ENCODE measurements at places on chromosomes 2 and 18.

DNA sequence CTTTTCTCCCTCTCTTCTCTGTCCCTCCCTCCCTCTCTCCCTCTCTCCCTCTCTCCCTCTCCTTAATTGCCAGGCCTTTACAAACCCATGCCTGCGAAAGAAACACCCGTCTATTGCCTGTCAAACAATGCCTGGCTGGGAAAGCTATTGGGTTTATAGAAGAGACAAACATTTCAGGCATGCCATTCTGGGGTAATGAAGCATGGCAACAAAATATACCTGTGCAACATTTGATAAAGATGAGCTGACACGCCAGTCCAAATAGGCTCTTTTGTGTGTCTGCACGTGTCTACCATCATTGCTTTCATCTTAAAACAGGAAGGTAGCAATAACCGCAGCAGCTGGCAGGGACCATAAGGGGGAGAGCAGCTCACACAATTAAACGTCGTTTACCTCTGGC is 282.1 kb downstream of the ZNF516 start:
- DNase-seq: no peak

- DNase-seq: no peak
Observed at GRCh38 chr2:100184055-100184737, 41.8 kb upstream of the AFF3 start.

- no peak for DNase-seq
Observed at GRCh38 chr2:32949260-32949659, 2.5 kb downstream of the LTBP1 start.

DNA sequence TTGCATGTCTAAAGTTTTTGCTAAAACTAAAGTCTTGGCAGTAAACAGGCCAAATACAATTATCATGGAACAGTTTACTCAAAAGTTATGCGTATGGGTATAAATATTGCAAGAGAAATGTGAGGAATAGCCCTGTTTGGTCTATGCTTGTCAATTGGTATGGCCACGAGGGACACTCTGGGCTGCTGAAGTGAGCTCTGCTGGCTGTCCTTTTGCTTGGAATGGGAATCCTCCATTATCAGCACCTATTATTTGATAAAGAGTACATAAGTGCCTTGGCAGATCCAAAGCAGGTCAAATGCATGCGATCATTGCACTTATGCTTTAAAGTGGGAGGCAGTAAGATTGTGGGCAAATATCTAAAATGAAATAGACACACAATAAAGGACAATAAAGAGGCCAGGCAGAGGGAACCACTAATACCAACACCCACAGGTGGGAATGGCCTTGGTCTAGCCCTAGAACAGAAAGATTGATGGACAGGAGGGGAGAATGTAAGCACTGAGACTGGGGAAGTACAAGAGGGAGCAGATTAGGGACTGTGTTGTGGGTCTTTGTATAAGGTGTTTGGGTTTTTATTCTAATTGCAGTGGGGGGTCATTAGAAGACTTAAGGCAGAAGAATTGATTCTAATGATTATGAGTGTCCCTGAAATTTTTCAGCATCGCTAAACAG is 60.0 kb upstream of the NOSTRIN start:
- DNase-seq: no peak

GRCh38 chr18:77360315-77361190 is 110.9 kb downstream of the GALR1 start:
- no peak for DNase-seq

GRCh38 chr2:214753455-214753854 is 56.0 kb downstream of the BARD1 start:
- DNase-seq: no peak

DNA sequence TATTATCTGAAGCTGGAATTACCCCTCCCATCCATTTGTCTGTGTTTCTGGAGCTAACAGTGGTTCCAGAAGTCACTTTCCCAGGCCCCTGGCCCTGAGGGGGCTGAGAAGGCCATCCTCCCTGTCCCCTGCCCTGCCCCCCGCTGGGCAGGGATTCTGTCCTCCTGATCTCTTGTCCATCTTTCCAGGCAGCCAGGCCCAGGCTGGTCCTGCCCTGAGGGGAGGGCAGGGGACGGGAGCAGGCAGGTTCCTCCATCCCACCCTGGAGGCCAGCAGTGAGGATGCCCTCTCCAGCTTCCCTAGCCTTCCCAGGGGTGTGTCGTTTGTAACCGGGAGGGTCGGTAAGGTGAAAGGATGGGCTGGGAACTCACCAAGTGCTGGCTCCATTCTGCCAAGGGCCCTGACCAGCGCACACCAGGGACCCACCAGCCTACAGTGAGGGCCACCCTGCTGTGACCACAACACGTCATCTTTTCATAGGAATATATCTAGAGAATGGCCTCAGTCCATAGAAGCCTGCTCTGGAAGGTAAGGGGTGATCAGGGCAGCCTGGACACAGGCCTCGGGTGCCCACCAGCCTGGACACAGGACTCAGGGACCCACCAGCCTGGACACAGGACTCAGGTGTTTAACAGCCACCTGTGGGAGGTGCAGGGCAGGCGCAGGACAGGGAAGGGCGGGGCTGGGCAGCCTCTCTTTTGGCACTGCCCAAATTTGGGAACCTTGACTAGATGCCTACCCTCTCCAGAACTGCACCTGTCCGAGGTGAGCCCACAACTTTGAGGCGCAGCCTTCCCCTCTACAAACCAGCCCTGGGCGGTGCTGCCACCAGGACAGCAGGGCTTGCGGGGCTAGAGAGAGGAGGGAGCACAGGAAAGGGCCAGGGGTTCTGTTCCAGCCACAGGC is 35.8 kb upstream of the GPC1 start:
- DNase-seq: no peak

GRCh38 chr18:45060102-45060501 is 379.4 kb downstream of the SETBP1 start:
- DNase-seq: no peak

DNA sequence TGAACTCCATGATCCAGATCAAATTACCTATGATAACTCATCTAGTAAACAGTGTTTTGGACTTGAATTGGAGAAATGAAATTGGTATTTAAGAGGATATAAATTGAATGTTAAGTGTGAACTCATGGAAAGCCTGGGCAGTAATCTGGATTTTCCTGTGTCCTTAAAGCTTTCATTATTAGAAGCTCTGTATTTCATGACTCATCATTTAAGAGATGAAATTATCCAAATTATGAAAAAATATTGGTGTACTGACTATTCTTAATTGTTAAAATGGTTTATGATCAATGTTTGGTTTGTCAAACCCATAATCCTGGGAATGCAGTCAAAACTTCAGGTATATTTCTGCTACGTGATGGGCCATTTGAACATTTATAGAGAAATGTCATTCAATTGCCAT is 332.2 kb upstream of the ST6GAL2 start:
- no peak for DNase-seq

- peak; percentile 55 for DNase-seq
Observed at GRCh38 chr2:61426267-61426897, 44.5 kb downstream of the USP34 start.

- DNase-seq: no peak
Observed at GRCh38 chr2:36480636-36481035, 117.3 kb downstream of the FEZ2 start.

DNA sequence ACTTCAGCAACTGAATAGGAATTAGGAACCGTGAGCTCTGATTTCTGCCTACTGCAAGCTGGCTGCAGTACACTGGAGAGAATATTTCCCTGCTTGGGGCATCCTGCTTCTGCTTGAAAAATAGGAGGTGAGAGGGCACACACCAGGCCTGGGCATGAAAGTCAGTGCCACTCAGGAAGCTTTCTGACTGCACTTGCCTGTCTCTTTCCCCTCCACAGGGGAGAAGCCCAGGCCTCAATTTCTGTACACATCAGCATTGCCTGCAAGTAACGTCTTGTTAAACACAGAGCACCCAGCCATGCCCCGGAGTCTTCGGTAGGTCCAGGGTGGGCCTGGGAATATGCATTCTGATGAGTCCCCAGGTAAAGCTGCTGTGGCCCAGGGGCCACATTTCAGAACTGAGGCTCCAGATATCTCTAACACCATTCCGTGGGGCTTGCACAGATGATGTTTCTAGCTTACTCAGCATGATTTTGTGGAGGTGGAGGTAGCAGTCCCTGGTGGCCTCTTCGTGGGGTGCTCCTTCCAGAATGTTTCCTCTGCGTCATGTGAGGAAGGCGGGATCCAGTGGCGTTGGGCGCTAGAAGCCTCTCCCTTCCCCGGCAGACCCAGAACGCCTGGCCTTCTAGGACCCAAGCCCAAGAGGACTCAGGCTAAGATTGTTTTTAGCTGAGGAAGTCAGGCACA is 114.1 kb downstream of the ZBTB7C start:
- DNase-seq: no peak

GRCh38 chr2:239167766-239168444 is 232.9 kb downstream of the HDAC4 start:
- DNase-seq: no peak

DNA sequence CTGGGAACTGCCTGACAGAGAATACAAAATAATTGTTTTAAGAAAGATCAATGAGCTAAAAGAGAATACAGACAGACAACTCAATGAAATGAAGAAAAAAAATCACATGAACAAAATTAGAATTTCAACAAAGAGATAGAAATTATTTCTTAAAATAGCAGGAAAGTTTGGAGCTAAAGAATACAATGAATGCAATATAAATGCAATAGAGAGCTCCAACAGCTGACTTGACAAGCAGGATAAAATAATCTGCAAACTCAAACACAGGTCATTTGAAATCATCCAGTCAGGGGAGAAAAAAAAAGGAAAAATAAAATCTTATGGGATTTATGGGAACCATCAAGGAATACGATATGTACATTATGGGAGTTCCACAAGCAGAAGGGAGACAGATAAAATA is 902.7 kb upstream of the ZEB2 start:
- DNase-seq: no peak

- no peak for DNase-seq
Observed at GRCh38 chr2:43333656-43334144, 107.3 kb upstream of the ZFP36L2 start.

DNA sequence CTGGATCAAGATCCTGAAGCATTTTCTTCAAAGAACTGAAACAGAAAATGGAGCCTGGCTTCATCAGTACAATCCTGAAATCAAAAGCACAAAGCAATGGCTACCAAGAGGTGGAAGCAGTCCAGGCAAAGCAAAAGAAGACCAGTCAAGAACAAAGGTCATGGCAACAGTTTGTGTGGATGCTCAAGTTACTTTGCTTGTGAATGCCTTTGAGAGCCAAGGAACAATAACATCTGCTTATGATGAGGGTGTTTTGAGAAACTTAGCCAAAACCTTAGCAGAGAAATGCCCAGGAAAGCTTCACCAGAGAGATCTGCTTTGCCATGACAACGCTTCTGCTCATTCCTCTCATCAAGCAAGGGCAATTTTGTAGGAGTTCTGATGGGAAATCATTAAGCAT is 723.1 kb downstream of the TMEM182 start:
- DNase-seq: no peak

- DNase-seq: no peak
Observed at GRCh38 chr2:85549095-85549494, 10.1 kb downstream of the MAT2A start.

- DNase-seq: no peak
Observed at GRCh38 chr2:230234845-230235244, 9.3 kb downstream of the SP140 start.

- DNase-seq: no peak
Observed at GRCh38 chr2:101382442-101382841, 4.9 kb downstream of the CREG2 start.

DNA sequence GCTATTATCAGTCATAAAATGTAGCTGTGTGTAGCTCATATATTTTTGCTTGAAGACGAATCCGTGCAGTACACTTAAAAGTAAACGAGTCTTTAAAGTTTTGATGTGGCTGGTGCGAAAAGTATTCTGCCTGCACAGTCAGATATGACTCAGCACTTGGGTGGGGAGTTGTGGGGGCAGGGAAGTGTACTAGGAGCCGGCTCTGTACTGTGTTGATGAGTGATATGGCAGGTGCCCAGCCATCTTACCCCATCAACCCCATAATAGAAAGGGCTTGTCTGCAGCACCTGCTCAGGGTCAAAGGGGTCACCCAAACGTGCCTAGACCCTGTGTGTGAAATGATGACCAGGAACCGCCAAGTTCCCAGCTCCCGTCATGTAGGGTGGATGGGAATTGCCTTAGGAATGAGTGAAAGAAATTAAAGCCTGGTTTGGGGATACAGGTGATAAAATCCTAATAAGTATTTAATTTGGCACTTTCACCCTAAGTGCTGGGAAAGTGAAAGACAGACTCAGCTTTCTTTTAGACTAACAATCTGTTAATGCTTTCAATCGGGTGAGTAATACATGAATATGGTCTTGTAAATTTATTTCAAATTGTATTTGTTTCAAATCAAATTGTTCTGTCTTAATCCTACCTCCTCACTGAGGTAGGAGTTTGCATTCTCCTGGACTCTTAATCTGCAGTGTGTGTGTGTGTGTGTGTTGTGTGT is 48.0 kb downstream of the BCL2L11 start:
- peak; percentile 53 for DNase-seq

DNA sequence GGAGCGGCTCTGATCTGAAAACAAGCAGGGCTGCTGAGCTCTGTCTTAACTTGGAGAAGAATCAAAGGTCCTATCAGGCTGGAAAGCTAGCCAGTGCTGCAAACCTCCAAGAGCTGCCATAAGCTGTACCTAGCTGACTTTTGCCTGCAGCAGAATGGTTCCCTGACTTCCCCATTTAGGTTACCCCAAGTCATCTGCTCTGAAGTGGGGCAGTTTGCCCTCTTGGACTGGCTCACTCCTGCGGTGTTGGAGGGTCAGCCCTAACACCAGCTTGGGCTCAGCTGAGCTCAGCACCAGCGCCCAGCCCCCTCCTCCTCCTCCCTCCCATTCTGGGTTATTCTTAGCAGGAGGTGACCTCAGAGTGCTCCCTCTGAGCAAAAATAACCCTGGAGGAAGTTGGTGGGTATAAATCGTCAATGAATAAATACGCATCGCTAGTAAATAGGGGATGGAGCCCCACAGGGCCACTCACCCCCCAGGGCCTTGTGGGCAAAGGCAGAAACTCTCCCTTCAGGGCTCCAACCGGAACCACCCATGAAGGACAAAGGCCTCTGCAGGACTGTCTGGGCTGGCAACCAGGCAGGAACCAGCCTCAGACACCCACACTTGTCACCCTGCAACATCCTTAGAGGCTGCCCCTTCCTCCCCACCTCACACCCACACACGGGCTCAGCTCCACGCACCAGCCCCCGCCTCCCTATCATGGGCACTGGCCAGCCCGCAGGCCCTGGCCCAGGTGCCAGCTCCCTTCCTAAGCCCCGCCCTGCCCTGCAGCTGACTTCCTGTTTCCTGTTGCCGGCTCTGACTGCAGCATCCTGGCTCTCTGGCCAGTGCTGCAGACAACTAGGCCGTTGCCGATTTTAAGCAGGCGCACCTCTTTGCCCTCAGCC is 46.9 kb downstream of the DNMT3A start:
- DNase-seq: peak; percentile 60

- no peak for DNase-seq
Observed at GRCh38 chr2:119697290-119698020, 18.5 kb downstream of the TMEM177 start.

All from stimulated activated CD4-positive, alpha-beta T cell treated with anti-CD3 and anti-CD28 coated beads, Interleukin-2, amount 100 ng/mL, for 48 hours (primary cell).